Activated T-helper 1 cell treated with Interleukin-2 at 50 U/mL for 16 hours (primary cell): ENCODE measurements at places on chromosomes 13 and 19.

DNA sequence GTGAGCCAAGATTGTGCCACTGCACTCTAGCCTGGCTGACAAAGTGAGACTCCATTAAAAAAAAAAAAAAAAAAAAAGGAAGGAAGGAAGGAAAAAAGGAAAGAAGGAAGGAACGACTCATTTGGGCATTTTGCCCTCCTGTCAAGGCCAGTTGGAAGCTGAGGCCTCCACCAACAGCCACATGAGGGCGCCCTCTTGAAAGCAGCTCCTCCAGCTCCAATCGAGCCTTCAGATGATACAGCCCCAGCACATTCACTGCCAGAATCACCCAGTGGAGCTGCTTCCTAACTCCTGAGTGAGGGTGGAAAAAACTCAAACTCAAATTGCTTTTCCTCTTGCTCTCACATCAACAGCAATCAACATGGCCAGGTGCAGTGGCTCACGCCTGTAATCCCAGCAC, 40.9 kb downstream of the GNG7 start:
- no peak for DNase-seq

GRCh38 chr19:7483720-7484201, 5.1 kb downstream of the PEX11G start:
- DNase-seq: no peak

DNA sequence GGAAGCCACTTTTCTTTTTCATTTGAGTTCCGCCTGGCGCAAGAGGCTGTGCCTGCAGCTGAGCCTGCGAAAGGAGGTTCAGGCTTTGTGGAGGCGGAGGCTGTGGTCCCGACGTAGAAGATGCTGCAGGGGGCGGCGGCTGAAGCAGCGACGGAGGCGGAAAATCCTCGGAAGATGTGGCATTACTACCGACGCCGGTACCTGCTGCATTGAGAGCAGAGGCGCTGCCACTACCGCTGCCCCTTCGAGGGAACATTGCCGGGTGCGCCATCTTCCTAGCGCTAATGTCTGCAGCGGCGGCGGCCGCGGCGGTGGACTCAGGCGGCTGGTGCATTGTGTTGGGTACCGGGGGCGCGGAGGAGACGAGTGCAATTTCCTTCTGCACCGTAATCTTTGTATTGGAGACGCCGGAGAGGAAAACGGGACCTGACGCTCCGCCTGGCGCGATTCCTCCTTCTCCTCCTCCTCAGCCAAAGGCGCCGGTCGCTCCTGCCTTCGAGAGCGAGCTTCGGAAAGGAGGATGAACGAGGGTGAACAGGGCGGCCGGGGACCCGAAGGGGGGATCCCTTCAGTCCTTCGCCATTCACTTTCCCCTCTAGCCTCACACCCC, at the start of gene TSC22D1:
TSC22D1 (minus strand) TSS at position 590 of the 610 bp plus-strand sequence; CDS start at position 334, 256 bp downstream.
- DNase-seq: peak; percentile 39

DNA sequence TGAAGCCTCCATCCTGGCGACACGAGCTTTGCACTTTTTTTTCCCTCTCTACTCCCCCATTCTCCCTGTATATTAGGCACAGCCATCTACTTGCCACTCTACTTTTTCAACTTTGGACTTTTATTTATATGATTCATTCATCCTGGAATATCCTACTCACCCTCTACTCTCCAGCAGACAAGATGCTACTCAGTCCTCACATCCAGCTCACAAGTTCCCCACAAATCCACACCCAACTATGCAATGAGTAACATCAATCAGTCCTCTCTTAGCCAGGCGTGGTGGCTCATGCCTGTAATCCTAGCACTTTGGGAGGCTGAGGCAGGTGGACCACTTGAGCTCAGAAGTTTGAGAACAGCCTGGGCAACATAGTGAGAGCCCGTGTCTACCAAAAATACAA, 23.9 kb upstream of the URAD start:
- DNase-seq: no peak

DNA sequence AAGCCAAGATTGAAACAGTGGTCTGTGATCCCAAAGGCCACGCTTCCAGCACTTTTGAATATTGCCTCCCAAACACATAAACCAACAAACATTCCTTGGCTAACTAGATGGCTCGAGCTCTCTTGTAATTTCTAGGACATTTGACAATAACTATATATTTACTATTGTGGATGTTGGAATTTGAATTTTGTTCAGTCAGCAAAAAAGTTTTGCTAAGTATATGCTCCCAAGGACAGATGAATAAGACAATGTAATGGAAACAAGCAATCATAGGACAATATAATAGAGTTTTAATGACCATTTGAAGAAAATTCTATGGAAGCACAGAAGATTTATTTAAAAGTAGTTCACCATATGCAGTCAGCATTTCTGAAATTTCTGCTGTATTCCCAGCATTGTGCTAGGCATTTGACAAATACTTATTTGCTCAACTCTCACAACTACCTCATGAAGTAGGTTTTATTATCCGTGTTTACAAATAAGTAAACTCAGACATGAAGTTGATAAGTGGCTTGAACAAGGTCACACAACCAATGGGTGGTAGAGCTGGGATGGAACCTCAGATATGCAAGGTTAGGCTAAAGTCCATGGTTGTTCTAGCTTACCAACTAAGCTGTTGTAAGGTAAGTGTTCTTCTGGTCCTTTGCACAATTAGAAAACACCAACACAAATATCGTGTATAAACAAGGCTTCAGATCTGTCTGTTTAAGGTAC, 205.1 kb downstream of the NUFIP1 start:
- no peak for DNase-seq

DNA sequence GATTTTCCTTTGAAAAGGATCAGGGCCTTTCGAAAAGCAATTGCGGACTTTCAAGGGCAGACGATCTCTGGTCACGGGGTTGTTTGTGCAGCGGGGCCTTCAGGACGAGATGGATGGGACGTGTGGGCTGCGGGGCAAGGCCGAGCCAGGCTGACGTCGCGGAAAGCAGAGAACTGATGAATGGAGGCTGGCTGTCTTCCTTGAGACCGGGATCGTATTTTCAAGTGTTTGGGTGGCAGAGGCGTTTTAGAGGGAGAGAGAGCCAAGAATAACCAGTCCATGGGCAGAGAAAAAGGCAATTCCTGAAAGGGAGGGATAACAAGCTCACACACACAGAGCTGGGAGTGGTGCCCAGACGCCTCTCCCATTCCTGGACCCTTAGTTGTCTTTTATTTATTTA, 138.9 kb upstream of the USP29 start:
- no peak for DNase-seq

DNA sequence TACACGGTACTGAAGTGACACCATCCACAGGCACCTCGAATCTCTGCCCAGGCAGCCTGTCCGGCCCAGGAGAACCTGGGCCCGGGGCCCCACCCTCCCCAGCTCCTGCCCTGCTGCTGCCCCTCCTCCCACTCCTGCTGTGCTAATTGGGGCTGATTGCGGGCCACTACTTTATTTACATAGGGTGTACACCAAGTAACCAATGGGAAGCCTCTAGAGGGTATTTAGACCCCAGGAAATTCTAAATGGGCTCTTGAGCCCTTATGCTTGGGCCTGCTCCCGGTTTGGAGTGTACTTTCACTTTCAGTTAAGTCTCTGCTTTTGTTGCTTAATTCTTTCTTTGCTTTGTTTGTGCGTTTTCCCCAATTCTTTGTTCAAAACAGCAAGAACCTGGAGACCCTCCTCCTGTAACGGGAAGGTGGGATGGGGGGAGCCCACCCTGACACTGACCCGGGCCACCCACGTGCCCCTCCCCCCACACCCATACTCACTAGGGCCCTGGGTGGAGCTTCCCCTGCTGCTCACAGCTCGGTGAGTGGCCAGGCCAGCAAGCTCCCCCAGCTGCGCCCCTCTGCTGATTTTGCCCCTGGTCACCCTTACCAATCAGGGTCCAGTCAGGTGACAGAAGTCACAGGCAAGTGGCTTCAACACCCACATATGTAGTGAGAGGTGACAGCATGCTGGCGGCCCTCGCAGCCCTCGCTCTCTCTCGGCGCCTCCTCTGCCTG, 9.4 kb downstream of the SCGB2B2 start:
- no peak for DNase-seq

GRCh38 chr19:29681422-29682235, 16.4 kb downstream of the PLEKHF1 start:
- DNase-seq: no peak

GRCh38 chr19:31515931-31516330, 166.7 kb upstream of the TSHZ3 start:
- DNase-seq: no peak

DNA sequence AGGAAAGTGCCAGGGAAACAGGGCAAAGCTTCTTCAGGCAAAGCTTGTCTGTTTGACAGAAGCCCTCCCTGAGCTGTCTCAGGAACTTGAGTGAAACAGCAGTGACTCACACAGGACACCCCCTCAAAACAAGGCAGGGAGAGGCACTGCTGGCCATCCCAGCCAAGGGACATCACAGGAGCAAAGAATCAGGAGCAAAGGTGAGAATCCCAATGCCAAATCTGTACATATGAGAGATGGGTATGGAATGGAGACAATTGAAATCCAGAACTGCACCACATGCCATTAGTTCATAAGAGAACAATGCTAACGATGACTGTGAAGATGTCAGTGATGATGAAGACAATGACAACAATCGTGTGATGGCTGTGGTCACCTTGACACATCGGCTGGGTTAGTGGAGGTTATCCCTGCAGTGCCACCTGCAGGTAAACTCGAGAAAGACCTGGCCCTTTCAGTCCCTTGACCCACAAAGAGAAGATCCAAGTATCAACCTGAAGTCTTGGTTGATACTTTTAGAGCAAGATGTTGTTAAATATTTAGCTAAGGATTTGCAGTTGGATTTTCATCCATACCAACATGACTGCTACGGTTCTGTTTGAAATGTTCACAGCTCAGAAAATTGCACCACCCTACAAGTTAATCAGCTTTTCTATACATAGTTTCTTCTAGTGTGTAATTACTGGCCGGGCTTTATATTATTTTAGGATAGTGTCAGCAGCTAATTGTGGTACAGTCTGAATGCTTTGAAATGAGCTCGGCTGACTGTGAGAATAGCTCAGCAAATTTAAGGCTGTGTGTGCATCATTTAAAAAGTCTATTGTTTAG, 42.0 kb upstream of the IPO5 start:
- DNase-seq: no peak

- no peak for DNase-seq
These were observed 179.4 kb downstream of the KLF12 start for GRCh38 chr13:73954808-73955207.

- DNase-seq: no peak
These were observed 202.2 kb downstream of the SUCLA2 start for GRCh38 chr13:47798906-47799305.
